ENCODE measurements at places on chromosomes 7 and 10.

GRCh38 chr7:36736090-36736898 is 12.0 kb upstream of the AOAH start:
- DNase-seq, result no peak

- DNase-seq, result no peak
These were observed 19.6 kb downstream of the C10orf62 start for GRCh38 chr10:97608991-97609561.

DNA sequence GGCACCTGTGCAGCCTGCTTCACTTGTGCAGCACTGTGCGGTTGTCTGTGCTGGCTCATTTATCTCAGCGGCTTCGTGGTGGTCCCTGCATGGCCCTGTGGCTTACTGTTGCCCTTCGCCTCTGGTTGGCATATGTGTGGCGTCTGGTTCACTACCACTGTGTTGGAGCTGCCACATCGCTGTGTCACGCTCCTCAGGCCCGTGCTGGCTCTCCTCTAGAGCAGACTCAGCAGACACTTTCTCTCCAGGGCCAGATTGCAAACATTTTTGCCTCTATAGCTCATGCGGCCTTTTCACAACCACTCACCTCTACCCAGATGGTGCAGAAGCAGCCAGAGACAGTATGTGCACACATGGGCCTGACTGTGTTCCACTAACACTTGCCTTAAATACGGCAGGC is 37.9 kb downstream of the PPP2R2D start:
- DNase-seq, result no peak

DNA sequence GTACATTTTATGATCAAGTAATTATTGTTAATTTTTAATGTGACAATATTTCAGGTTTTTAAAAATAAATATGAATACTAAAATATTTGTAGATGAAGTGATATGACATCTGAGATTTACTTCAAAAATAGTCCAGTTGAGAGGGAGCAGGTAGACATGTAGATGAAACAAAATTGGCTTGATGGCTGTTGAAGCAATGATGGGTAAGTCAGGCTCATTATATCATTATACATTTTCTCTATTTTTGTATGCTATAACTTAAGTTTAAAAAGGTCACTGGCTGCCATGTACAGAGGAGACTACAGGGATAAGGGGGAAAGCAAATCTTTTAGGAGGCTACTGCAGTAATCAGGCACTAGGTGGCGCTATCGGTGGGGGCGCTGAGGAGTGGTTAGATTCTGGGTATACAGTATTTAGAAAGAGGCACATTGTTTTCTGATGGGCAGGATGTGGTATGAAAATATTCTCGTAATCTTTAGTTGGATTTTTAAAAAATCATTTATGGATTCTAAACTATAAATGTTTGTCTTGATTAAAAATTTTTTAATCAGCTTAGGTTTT is 189.8 kb upstream of the IMMP2L start:
- DNase-seq, result peak; percentile 68

DNA sequence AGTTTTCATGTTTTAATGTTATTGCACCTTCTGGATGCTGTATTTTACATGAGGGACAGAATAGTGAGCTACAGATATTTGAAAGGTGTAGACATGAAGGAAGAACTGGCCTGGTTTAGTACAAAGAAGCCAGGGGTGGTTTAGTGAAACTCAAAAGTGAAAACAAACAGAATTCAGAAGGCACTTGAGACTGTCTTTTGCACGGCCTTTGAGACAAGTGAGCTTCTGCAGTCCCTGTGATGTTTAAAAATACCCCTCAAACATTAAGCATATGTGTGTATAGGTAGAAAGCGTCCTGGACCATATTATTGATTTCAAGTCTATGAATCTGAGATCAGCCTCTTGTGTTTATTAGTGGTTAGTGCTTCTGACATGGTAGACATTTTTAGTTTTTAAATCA is 118.9 kb downstream of the CDK14 start:
- no peak for DNase-seq

GRCh38 chr7:70060298-70061068 is 462.2 kb downstream of the AUTS2 start:
- DNase-seq, result no peak

GRCh38 chr10:125023862-125024496 is 82.1 kb downstream of the ZRANB1 start:
- DNase-seq, result no peak

DNA sequence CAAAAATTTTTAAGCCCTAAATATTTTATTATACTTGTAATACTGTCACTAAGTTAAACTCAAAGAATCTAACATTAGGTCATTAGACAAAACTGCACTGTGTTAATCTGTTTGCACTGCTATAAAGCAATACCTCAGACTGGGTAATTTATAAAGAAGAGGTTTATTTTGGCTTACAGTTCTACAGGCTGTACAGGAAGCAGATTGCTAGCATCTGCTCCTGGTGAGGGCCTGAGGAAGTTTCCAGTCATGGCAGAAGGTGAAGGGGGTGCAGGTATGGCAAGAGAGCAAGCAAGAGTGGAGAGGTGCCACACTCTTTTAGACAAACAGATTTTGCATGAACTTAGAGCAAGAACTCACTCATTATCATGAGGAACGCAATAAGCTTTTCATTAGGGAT is 125.7 kb downstream of the IMMP2L start:
- no peak for DNase-seq

DNA sequence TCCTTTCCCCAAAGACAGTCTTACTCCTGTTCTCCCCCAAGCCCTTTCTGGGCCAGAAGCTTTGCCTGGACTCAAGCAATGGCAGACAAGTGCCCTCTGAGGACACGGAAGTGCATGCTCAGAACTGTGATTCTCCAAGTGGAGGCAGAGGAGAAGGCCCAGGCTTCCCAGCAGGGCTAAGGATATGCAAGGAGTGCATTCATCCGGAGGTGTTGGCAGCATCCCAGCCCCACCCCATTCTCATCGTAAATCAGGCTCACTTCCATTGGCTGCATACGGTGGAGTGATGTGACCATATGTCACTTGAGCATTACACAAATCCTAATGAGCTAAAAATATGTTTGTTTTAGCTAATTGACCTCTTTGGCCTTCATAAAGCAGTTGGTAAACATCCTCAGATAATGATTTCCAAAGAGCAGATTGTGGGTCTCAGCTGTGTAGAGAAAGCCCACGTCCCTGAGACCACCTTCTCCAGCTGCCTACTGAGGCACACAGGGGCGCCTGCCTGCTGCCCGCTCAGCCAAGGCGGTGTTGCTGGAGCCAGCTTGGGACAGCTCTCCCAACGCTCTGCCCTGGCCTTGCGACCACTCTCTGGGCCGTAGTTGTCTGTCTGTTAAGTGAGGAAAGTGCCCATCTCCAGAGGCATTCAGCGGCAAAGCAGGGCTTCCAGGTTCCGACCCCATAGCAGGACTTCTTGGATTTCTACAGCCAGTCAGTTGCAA is 1.4 kb upstream of the RBP3 start:
- no peak for DNase-seq

DNA sequence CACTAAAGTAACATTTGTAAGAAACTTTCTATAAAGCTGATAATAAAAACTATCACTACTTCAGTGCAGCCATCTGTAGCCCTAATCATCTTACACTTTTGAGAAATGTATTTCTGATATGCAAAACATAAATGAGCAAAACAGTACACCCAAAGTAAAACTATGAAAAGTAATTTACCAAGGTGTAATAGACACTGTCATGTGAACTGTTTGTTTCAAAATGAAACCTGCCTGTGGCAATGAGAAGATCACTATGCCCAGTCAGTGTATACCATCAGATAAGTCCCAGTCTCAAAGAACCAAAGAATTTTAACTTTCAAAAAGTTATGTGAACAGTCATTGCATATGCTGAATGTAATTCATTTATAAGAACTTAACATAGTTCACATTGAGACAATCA is 398.1 kb downstream of the CDC14C start:
- no peak for DNase-seq

DNA sequence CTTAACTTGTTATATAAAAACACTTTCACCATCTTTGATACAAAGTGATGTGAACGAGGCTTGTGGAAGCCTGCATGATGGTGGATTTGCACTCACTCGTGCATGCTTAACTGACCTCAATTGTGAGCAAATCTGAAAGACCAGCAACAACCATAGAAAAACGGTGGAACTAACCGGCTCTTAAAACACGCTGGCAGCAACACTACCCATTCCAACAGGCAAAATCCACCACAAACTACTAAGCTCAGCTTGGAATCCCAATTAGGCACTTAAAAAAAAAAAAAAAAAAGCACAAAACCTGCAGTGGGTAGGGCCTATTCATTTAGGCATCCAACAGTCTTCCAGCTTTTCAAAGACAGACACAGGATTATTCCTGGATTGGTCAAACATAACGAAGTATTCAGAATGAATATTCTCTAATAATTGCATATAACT is 1.8 kb downstream of the GDI2 start:
- DNase-seq, result peak; percentile 53

- DNase-seq, result no peak
These were observed 114.3 kb downstream of the TBXAS1 start for GRCh38 chr7:139943401-139943800.

DNA sequence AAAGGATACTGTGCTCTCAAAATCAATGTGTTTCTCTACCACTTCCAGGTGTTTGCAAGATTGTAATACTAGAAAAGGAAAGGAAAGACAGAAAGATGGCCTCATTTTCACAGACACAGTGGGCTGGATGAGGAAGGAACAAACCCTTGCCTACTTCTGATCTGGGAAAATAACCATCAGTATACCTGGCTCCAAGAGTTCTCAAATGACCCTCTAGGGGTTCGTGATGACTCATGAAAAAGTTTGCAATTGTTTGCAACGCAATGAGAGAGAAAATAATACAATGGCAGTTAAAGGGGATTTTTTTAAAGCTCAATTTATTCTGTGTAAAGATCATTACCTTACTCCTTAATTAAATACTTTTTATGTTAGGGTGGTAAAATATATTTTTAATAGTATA is 197.6 kb upstream of the INHBA start:
- no peak for DNase-seq

DNA sequence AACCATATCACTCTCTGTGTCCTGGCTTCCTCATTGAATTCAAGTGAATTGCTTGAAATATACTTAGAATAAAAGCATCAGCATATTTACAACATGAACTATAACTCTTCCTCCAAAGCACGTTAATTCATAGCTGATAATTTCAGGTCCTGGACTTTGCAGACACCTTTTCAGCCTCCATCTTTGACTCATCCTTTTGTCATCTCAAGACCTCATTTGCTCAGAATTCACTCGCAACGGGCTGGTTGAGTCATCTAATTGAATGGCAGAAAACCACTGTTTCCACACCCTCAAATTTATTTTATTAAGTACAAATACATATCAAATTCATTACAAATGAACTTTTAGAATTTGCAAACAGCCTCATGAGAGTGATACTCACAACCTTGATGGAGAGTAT is 545.7 kb downstream of the GATA3 start:
- DNase-seq, result no peak

- no peak for DNase-seq
These were observed 134.6 kb downstream of the DPP6 start for GRCh38 chr7:154186811-154187210.

- DNase-seq, result no peak
These were observed 64.0 kb downstream of the CACNB2 start for GRCh38 chr10:18204039-18204835.

DNA sequence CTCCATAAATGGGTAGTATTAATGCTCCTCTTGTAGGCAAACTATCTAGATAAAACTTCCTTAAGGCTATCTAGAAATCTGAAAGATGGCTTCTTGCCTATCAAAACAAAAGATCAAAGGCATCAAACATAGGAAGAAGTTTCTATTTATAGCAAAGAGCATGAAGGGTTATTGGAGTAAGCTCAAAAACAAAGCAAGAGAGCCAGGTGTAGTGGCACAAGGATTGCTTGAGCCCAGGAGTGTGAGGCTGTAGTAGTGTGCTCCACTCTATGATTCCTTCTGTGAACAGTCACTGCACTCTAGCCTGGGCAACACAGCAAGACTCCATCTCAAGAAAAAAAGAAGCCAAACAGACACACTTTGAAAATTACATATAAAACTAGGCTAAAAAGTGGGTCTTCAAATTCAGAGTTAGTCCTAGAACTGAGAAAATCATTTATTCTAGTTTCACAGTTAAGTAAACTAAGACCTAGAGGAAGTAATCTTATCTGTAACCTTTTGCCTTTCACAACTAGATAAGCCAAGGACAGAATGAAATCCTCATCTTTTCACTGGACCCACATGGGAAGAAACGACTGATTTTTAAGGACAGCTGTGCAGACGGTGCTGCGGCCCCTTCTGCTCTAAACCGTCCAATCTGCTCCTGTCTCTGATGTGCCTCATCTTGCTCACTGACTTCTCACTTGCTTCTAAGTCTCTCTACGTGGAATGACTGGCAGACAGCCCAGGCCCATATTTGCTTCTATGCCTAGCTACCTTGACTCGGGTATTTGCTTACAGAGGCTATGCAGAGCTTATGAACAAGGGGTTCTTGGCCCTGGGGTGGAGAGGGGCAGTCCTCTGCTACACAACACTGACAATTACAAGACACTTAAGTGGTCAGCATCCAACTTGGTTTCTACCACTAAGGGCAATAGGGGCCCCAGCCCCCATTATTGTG is 50.0 kb downstream of the ESYT2 start:
- DNase-seq, result no peak

DNA sequence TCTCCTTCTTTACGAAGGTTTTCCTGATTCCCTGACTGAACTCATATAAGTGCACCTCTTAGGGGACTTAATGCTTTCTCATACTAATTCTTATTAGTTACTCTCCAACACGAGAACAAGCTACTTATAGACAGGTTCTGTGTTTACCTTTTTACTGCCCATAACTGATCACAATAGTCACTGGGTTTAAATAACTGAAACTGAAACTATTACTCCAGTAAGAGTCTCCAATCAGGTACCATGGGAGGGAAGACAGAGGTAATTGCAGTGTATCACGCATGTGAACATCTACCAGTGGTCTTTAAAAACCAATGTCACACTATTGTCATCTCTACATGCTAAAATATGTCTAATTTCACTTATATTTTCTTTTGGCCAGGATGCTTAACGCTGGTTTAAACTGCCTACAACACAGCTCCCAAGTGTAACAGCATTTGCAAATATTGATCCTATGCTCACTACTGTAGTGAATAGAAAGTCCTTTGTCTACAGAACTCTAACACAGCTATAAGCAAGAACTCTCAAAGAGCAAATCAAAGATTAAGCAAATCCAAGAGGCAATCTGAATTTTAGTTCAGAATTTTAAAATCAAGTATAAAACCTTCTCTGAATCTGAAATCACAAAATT is 3.6 kb downstream of the GDI2 start:
- no peak for DNase-seq
